ENCODE measurements at places on chromosomes 3 and 15. TPM values are rescaled to one million over a fixed set of nuclear protein-coding genes. Genes with fewer than 3 reads are reported as not detected.

GRCh38 chr3:105354429-105354828, 12.3 kb upstream of the ALCAM start:
- H3K27ac ChIP-seq, result peak overlapping the region; percentile 71
- H3K4me3 ChIP-seq, result peak overlapping the region; percentile 37
- peaks cover 16% of the 10 kb centered on the region for H3K4me1 ChIP-seq

- peak; percentile 93 for DNase-seq
- H3K27ac ChIP-seq, result peak overlapping the region; percentile 93
- peaks cover 32% of the 10 kb centered on the region for H3K4me1 ChIP-seq
- H3K36me3 ChIP-seq, result no peaks in the 10 kb centered on the region
- H3K27me3 ChIP-seq, result no peaks in the 10 kb centered on the region
Observed at GRCh38 chr3:64340641-64341101, 115.4 kb upstream of the PRICKLE2 start.

GRCh38 chr3:81242871-81243270, 518.6 kb downstream of the GBE1 start:
- no peaks in the 10 kb centered on the region for H3K36me3 ChIP-seq
- DNase-seq, result peak; percentile 3
- H3K27me3 ChIP-seq, result no peaks in the 10 kb centered on the region
- H3K27ac ChIP-seq, result no peak overlapping the region
- no peak overlapping the region for H3K4me3 ChIP-seq
- no peaks in the 10 kb centered on the region for H3K4me1 ChIP-seq

GRCh38 chr15:73082812-73083211, 30.5 kb downstream of the NEO1 start:
- no peak for DNase-seq
- no peaks in the 10 kb centered on the region for H3K36me3 ChIP-seq
- H3K27ac ChIP-seq, result no peak overlapping the region
- H3K4me3 ChIP-seq, result no peak overlapping the region
- peaks cover 3% of the 10 kb centered on the region for H3K4me1 ChIP-seq
- no peaks in the 10 kb centered on the region for H3K27me3 ChIP-seq

- no peak overlapping the region for H3K4me3 ChIP-seq
- no peaks in the 10 kb centered on the region for H3K36me3 ChIP-seq
- no peak overlapping the region for H3K27ac ChIP-seq
Observed at GRCh38 chr3:47533481-47533880, 20.0 kb upstream of the ELP6 start.

- H3K4me1 ChIP-seq, result no peaks in the 10 kb centered on the region
- H3K27me3 ChIP-seq, result no peaks in the 10 kb centered on the region
- H3K36me3 ChIP-seq, result no peaks in the 10 kb centered on the region
- DNase-seq, result peak; percentile 1
- no peak overlapping the region for H3K4me3 ChIP-seq
Observed at GRCh38 chr3:176286476-176287085, 910.7 kb downstream of the TBL1XR1 start.

- H3K27ac ChIP-seq, result no peak overlapping the region
- H3K4me3 ChIP-seq, result no peak overlapping the region
- no peaks in the 10 kb centered on the region for H3K4me1 ChIP-seq
- H3K27me3 ChIP-seq, result no peaks in the 10 kb centered on the region
- DNase-seq, result no peak
Observed at GRCh38 chr3:48294611-48295263, 38.7 kb downstream of the SPINK8 start.

ZBTB20 gene
- 13.3 TPM for total RNA-seq

Data from IMR-90 (cell line).